ENCODE measurements at places on chromosomes 5 and 9. TPM values are rescaled to one million over a fixed set of nuclear protein-coding genes. Genes with fewer than 3 reads are reported as not detected.

Gene IFNE
- total RNA-seq = not detected

Gene NRG2
- not detected for total RNA-seq

Gene VCAN
- total RNA-seq = not detected

Gene SLC6A3
- not detected for total RNA-seq

Gene SLC4A9
- total RNA-seq = not detected

Gene JAKMIP2
- total RNA-seq = 4.1 TPM

Gene S1PR3
- total RNA-seq = 7.1 TPM

Gene EGFL7
- 2.6 TPM for total RNA-seq

Gene ERBIN
- 39.3 TPM for total RNA-seq

Gene RUSC2
- 5.9 TPM for total RNA-seq

GRCh38 chr9:36346569-36346968 is 53.5 kb downstream of the RNF38 start:
- DNase-seq = no peak

DNA sequence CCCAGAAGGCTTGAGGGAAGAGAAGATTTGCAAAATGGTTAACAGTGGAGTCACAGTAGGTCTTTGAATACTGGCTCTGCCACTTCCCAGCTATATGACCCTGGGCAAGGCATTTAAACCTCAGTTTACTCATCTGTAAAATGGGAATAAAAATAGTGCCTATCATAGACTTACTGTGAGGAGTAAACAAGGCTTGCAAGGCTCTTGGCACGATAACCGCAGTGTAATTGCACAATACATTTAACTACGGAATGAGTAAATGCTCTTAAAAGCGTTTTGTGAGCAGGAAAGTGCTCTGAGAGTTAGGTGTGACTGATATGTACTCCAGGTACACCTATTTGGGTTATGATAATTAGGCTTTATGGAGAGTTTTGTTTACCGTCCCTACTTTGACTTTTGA is 8.4 kb downstream of the SLC36A3 start:
- DNase-seq = no peak

DNA sequence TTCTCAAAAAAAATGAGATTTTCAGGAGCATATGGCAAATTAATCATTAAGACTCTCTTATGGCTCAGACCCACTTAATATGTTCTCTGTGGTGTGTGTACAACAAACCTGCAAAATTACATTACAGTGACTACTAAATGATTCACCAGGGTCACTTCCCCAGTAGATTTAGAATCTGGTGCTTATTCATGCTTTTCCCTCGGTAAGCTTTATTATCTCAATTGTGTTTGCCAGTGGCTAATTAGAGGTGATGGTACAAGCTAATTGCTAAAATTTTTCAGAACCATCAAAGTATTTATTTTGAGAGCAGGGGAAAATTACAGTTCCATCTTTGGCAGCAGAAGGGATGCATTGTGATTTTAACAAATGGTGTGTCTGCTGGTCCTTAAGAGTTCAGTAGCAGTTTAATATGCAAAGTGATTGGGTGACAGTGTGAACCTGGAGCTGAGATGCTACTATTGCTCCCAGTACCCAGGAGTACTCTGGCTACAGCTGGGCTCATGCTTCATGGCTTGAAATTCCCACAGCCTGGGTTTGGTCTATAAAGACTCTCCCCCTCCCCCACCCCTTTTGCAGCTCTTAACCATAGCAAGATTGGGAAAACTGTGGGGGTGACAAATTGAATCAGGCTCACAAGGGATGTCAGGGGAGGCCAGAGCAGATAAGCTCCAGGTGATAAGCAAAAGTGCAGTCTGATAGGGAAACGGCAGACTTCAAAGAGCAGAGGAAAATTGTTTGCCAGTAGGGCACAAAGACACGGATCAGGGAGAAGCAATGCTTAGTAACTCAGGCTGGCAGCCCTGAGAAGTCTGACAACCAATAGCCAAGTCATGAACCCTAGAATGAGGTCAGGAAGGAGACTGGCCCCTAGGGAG is 92.8 kb upstream of the RAD23B start:
- DNase-seq = no peak

DNA sequence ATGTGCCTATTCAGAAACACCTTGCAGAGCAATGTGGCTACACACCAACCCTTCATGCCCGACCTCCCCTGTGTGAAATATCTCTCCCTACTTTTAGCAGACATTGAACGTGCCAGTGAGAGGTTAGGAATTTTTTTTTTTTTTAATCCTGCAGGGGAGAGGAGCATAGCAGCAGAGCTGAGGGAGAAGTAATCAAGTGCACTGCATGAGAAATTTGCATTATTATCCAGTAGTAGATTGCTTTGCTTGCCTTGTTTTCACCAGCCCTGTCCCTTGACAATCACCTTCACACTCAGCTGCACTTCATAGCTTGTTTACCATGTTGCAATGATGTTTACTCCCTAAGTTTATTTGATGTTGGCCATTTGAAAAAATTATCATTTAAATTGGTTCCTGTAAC is 489.6 kb upstream of the ZNF608 start:
- DNase-seq = no peak

- DNase-seq = no peak
Measured at GRCh38 chr5:72122602-72123001, 15.3 kb downstream of the MAP1B start.

GRCh38 chr9:110187126-110187525 is 20.8 kb downstream of the C9orf152 start:
- DNase-seq = no peak

DNA sequence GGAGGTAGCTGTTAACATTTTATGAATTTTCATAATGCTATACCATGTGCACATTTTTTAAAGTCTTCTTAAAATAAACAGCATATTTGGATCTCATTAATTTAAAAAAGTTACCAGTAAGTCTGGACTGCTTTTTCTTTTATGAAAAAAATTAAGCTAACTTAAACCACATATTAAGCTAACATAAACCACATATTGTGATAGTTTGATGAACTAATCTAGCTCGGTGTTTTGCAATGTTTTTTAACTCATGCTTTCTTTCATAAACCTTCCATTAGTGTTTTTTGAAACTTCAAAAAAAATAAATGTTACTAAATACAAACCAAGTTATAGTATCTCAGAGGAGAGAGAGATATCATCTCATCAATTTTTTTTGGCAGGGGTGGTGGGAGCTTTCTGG is 26.5 kb downstream of the POLK start:
- DNase-seq = no peak

DNA sequence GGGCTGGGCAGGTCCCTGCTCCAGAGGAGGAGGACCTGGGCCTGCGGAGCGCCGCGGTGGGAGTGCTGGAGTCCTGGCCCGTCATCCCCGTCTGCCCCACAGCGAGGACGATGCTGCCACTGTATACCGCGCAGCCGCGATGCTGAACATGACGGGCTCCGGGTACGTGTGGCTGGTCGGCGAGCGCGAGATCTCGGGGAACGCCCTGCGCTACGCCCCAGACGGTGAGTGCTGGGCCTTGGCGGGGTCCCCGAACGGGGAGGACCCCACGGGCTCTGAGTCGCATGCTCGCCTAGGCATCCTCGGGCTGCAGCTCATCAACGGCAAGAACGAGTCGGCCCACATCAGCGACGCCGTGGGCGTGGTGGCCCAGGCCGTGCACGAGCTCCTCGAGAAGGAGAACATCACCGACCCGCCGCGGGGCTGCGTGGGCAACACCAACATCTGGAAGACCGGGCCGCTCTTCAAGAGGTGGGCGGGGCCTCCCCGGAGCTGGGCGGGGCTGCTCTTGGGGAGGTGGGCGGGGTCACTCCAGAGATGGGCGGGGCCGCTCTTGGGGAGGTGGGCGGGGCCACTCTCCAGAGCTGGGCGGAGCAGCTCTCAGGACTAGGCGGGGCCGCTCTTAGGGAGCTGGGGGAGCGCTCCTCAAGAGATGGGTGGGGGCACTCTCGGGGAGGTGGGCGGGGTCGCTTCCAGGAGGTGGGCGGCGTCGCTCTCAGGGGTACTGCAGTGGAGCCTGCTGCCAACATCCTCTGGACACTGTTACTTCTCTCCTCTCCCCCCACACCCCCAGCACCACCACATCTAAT is 13.1 kb downstream of the LRRC26 start:
- peak; percentile 43 for DNase-seq

DNA sequence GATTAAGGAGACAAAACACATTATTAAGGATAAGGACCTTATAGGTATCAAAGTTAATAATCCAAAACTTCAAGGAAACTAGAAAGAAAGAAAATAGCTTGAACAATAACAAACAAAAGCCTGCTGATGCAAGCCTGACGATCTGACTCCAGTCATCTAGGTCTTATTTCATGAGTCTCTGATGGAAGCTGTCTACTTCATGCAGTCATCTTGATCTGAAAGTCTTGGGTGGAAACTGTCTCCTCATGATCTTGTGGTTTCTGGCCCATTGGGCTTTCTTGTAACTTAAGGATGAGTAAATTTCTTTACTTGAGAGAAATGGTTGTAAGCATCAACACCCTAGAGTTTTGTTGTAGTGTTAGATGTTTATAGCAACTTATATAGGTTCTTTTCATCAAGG is 20.6 kb upstream of the PSIP1 start:
- DNase-seq = no peak

DNA sequence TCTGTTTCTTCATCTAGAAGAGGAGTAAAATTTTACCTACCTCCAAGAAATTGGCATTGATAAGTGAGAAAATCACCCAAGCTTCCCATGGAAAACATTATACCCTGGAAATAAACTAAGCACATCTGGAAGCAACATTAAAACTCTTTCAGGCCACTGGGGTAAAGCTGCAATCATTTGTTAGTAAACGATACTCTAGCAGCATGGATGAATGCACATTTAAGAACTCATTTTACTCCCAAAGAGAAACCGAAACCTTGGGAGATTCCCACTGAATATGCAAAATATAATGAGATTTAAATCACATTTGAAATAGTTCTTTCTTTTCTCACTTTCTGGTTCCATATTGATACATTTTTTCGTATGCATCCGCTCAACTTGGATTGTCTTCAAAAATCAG is 467.5 kb downstream of the EFNA5 start:
- no peak for DNase-seq

GRCh38 chr5:122463221-122463620 is 151.2 kb downstream of the SNCAIP start:
- DNase-seq = no peak

GRCh38 chr9:92730897-92731296 is 33.7 kb downstream of the BICD2 start:
- DNase-seq = no peak

DNA sequence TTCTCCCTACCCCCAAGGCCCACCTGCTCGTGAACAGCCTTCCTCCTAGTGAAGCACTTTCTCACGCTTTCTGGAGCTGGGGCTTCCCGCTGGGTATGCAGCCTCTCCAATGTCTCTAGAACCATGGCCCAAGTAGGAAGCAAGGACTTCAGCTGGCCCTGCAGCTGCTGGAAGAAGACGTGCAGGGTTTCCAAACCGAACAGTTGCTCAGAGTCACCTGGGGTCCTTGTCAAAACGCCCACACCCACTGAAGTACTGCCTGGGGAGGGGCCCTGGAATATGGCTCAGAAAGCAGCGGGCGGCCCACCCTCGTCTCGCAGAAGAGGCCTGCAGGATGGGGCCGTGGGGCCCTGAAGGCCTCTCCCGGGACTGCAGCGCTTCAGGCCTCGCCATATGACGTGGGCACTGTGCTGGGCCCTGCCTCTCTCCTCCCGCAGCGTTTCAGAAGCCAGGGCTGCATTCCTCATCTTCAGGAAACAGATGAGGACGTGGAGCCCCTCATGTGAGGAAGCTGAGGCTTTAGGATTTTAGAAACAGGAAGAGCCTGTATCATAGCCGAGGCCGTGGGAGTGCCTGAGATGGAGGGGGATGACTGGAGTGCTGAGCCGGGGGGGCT is 116.0 kb upstream of the LMX1B start:
- no peak for DNase-seq
